Stimulated activated CD4-positive, alpha-beta T cell treated with anti-CD3 and anti-CD28 coated beads, TNF-alpha, amount 100 ng/mL, for 1 hour (primary cell): ENCODE measurements at places on chromosomes 16 and 17.

DNA sequence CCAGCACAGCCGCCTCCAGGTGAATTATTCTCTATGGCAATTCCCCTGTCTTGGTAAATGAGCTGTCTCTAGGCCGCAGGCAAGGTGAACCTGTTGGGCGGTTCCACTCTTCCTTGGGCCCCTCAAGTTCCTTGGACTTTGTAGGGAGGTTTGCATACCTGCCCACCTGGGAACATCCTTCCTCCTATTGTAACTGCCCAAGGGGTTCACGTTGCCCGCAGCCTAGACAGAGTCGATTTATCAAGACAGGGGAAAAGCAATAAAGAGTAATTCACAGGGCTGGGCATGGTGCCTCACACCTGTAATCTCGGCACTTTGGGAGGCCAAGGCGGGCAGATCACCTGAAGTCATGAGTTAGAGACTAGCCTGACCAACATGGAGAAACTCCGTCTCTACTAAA, 122.5 kb downstream of the KCNJ18 start:
- DNase-seq: no peak

DNA sequence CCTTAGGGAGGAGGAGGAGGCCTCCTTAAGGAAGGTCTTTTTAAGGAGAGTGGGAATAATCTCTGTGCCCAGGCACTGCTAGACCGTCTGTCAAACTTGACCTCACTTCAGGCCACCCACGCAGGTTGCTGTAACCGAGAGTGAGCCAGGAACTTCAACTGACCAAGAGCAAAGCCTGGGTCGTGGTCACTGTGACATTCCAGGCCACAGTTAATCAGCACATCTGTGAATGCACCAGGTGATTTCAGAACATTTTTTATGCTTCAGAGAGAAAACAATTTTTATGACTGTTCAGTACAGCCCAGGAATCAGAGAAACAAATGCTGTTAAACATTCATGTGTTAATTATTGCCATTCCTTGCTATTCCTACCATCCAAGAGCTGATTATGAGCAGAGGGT, 226.6 kb upstream of the ASIC2 start:
- DNase-seq: no peak

DNA sequence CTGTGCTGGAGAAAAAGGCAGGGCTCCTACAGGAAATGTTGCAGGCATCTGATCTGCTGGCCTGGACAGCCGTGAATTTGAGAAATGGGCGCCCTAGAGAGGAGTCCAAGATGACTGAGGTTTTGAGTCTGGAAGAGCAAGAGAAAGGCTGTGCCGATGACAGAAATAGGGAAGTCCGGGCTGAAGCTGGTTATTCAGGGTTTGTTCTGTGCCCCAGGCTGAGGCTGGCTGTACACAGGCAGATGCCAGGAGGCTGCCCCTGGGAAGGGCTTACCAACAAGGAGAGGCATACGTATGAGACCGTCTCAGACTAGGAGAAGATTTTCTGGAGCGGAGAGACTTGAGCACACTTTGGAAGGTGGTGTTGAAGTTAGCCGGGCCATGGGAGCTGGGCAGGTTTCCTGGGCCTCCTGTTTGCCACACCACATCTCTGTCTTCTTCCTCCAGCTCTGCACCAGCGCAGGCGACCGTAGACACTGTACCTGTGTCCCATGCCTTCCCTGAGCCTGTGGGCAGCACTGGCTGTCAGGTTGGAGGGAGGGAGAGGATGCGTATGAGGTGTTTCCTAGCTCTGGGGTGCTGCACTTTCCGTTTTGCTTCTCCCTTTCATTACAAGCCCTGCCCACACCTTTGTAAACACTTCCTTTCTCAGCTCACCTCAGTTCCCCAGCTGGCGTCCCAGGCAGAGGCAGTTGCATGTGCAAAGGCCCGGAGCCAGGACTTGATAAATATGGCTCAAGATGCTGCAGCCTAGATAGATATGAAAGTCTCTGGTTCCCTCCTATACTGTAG, 80.8 kb downstream of the SPECC1 start:
- DNase-seq: no peak

GRCh38 chr16:72815348-72816318, 232.3 kb downstream of the ZFHX3 start:
- no peak for DNase-seq

DNA sequence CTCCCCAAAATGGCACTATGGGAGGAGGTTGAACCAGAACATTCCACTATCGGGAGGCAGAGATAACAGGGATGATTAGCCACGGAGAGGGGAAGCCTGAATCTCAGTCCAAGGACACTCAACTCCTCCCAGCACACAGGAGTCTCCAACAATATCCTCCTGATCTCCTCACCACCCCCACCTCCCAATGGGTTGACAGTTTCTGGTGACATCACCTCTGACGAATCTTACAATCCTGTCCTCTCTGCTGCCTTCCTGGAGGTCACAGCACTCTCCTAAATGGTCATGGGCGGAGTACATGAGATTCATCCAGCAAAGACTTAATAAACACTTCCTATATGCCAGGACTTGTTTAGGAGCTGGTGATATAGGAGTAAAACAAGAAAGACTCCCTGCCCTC, 80.9 kb downstream of the SLC6A2 start:
- DNase-seq: no peak

DNA sequence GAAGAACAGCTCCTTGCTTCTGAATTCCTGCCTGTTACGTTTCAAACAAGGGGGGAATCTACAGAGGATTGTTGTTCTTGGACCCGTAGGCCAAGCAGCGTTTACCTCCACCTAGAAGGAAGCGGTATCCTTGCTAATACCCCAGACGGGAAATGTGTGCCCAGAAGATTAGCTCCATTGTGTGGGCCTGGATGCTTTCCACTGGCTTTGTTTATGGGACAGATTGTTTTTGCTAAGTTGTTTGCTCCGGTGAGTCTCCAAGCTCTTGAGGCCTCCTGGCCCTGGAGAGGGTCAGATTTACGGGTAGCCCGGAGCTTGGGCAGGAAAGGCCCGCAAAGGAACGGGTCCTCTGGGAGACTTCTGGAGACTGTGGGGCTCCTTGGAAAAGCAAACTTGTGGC, 28.4 kb upstream of the MRTFB start:
- DNase-seq: no peak

GRCh38 chr16:70302745-70303144, 3.8 kb downstream of the DDX19B start:
- no peak for DNase-seq

- DNase-seq: no peak
Measured at GRCh38 chr17:8798846-8799569, at the start of gene MFSD6L. Gene MFSD6L, minus strand, starts transcription at chr17:8799365. Its CDS starts 245 bp downstream, at chr17:8799120.

DNA sequence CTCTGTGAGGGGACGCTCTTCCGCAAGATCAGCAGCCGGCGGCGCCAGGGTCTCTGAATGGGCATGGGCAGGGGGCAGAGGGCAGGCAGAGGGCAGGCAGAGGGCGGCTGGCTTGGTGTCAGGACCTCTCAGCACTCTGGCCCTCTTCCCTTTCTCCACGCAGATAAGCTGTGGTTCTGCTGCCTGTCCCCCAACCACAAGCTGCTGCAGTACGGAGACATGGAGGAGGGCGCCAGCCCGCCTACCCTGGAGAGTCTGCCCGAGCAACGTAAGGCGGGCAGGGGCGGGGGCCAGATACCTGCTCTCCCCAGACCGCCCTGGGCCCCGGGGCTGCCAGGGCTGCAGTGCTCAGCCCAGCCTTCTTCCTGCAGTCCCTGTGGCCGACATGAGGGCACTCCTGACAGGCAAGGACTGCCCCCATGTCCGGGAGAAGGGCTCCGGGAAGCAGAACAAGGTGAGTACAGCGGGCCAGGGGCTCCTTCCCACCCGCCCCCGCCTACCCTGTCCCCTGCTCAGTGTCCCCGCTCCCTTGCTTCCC, 4.1 kb downstream of the ELMO3 start:
- DNase-seq: no peak

DNA sequence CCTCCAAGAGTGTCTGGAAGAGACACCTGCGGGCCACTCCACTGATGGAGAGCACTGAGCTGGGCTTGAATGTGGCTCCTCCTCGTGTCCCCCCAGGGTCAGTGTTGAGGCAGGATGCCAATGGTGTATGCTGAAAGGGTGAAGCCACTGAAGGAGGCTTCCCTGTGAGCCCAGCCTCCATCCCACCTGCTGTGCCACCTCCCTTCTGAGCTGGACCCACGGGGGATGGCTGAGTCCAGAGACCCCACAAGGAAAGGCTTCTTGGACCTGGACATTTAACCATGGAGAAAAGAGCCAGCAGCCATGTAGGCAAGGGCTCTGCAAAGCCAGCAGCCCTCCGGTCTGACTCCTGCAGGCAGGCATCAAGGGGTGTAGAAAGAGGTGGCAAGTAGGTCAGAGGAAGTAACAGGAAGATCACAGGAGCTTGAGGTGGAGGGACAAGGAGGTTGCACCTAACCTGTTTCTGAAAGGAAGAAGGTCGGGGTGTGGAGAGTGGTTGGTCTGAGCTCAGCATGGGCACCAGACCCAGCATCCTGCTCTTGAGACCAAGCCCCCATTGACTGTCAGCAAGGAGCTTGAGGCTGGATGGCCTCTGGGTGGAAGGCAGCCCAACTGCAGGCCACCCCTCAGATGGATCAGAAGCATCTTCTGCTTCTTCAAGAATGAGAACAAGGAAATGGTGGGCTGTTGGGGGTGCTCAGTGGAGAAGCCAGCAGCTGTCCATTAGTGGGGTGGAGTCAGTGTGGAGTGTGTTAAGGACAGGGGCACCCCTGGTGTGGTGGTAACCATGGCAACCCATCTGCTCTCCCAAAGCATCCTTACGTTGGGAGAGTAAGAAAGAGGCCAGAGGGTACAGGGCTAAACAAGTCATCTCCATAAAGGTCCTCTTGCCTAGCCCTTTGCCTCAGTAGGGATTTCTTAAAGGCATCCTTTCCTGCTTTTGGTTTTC, 80.7 kb downstream of the PLD6 start:
- DNase-seq: no peak

DNA sequence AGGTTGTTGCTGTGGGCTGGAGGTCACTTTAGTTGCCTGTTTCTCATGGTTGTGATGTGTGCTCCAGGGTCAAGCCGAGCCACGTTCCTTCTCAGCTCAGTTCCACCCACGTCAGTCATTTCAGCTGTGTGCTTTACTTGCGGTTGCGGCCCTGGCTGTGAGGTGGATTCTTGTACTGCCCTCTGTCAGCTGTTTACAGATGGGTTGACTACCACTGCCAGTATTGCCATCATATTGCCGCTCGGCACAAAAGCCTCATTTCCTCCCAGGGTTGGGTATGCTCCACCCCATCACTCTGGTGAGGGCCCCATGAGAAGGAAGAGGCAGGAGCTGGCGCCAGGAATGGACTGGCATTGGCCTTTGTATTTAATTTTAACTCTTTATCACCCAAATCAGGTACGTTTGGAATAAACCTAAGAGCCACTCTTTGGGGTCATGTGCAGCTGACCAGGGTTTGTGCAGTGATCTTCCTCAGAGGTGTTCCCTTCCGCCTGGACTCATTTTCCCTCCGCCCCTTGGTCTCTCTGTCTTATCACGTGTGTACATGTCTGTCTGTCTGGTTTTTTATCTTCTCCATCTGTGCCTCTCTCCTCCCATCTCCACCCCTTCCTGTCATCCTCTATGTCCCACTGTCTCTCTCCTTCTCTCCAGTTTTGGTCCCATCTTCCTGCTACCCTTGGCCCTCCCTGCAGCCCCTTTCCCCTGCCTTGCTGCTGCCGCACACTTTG, 25.0 kb downstream of the METTL22 start:
- DNase-seq: no peak

DNA sequence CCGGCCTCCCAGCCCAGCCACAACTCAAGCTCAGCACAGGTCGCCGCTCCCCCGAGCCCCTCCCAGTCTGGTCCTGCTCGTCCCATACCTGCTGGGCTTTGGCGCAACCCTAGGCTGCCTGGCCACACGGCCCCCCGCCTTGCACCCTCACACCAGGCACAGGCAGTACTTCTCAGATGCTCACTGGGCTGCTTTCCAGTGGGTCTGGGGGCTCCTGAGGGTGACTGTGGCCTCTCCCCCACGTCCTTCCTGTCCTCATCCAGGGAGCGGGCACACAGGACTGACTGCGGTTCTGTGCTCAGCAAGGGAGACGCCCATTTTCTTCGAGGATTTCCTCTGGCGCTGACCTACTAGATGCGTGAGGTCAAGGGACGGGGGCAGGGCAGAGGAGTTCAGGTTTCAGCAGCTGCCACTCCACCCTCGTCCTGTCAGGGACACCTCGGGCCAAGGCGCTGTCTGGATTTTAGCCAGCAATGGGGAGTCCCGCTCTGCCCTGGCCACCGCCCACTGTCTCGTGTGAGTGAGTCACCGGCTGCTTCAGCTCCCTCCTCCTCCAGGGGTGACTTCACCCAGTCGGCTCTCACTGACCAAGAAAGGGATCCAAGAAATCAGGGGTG, 115.8 kb downstream of the NPIPB11 start:
- DNase-seq: peak; percentile 22

DNA sequence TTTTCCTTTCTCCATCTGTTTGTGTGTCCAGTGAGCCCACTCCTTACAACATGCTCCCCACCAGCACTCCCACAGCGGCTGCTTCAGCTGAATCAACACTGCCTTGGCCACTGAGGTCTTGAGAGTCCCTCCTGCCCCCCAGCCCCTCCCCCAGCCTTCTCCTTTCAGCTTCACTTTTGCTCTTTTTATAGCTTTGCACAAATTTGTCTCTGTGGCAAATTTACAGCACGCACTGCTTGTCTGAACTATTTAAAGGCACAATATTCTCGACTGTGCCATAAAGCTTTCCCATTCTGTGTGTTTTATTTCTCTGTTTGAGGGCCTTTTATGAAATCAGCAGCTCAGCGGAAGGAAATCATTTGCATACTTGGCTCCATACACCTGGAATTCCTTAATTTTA, 579.3 kb downstream of the TOX3 start:
- no peak for DNase-seq

DNA sequence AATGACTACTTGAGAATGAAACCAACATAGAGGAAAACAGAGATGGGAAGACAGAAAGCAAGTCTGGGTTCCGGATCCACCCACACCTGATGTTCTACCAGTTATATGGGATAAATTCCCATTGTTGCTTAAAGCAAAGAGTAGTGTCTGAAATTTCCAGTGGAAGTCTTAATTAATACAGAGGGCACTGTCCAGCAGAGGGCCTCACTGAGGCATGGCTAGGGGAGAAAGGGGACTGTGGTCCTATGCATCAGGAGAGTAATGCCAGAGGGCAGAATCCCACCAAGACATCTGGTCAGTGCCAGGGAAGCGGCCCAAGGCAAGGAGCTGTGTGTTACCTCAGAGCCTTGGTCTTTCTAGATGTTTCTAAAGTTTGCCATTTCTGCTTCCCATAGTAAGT, 7.5 kb upstream of the UMOD start:
- no peak for DNase-seq

GRCh38 chr17:58564971-58565370, 50.5 kb upstream of the MTMR4 start:
- DNase-seq: no peak

DNA sequence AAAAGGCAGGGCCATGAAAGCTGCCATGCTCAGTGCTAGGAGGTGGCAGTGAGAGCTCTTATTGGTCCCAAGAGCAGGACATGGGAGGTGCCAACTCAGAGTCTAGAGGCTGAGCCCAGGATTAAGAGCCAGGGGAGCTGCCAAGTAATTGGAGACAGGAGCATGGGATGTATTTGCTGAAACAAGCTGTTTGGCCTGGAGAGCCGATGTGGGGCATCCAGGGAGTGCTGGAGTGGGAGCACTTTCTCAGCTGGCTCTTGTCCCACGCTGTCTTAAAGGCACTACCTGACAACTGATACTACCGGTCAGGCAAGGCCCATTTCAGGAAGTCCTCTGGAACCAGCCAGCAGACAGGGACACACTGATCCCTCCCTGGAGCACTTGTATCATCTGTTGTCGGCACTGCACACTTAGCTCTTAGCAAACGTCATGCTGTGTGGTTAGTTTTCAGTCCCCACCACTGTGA, 19.3 kb downstream of the ANKFN1 start:
- DNase-seq: no peak

GRCh38 chr17:13967416-13967815, 101.9 kb upstream of the COX10 start:
- no peak for DNase-seq

- no peak for DNase-seq
Measured at GRCh38 chr17:59160157-59161025, 4.8 kb downstream of the PRR11 start.
